ENCODE measurements at places on chromosomes 2 and 18.

DNA sequence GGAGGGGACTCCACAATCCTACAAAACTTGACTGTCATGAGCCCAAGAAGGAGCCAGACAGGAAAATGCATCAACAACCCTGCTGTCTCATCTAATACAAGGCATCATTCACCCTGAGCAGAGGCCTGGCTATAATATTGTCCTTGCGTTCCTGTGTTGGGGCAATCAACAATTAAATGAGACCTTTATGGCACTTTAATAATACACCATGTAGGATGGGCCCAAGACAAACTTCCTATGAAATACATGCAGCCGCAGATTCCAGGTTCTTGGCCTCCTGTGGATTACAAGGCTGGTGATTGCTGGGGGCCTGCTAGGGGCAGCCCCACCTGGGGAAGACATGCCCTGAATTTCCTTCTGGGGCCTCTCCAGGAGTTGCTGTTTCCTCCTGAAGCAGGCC, 82.8 kb upstream of the PPP1CB start:
- no peak for DNase-seq

DNA sequence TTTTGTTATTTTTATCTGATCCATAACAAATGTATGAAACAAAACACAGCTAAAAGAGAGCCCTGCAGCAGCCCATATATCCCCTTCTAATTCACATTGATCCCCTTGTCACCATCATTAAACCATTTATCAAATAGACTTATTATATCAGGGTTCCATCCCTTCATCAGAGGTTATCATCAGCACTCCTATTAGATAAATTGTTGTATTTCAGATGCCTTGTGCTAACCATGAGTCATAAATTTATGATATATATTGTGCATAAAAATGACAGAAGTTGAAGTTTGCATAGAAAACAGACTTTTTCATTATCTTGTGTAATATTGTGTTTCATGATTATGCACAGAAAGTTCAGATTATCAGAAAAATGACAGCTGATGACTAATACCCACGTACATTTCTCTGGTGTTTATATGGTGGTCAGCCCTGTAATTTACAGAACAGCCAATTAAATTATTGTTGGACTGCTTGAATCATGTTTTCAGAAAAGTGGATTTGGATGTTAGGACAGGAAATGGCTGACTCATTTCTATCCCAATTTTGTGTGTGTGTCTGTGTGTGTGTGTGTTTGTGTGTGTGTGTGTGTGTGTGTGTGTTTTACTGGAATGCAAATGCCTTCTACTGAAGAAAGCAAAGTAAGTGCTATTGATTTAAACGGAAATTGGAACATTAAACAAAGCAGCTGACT, 80.9 kb downstream of the PPP1R1C start:
- DNase-seq = no peak

DNA sequence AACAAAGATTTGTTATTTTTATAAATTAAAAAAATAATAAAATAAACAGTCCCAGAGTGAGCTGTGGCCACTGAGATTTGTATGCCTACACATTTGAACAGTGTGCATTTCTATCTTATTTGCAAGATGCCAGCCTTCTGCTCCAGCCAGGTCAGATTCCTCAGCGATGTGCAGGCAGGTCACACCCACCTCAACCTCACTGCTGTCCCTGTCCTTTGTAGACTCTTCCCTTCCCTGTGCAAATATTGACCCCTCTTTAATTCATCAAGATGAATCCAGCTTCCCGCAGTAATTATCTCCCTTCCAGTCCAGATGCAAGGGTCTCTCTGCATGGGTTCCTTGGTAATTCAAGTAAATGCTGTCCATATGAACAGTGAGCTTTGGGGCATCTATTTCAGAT, 256.2 kb downstream of the PIEZO2 start:
- no peak for DNase-seq

- DNase-seq = no peak
These were observed 115.8 kb upstream of the SIX3 start for GRCh38 chr2:44825702-44826101.

DNA sequence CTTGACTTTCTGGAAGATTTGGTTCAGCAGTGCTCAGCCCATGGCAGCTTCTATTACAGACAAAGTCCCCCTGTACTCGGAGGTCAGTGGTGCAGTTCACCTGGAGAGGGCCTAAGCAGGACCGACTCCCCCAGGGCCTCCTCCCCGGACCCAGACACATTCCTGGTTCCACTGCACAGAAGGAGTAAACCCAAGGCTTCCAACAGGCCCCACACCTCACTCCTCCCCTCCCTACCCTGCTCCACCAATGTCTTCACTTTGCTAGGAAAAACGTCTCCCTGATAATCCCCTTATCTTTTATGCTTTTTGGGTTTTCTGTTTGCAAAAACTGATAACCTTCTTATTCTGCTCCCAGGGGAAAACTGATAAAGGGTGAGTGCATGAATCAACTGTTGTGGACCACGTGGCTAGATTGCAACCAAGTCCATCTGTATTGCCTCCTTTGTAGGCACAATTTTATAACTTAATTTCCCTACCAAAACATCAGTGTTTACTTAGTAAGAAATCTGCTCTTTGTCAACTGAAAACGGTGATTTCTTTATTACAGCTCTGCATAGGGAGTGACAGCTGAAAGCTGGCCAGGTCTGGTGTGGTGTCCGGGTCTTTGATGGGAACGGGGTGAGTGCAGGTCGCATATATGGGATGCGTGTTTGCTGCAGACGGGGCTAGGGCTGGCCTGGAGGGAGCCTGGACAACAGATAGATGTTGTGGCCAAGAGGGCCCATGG, 202.5 kb downstream of the GLI2 start:
- peak; percentile 75 for DNase-seq

- peak; percentile 8 for DNase-seq
These were observed 222.9 kb downstream of the PTPRM start for GRCh38 chr18:7789856-7790552.

Data from hematopoietic multipotent progenitor cell treated with erythropoietin and hydrocortisone succinate and interleukin-3 and kit ligand, for 8 days (in vitro differentiated cells).